ENCODE measurements at places on chromosomes 5 and 9.

DNA sequence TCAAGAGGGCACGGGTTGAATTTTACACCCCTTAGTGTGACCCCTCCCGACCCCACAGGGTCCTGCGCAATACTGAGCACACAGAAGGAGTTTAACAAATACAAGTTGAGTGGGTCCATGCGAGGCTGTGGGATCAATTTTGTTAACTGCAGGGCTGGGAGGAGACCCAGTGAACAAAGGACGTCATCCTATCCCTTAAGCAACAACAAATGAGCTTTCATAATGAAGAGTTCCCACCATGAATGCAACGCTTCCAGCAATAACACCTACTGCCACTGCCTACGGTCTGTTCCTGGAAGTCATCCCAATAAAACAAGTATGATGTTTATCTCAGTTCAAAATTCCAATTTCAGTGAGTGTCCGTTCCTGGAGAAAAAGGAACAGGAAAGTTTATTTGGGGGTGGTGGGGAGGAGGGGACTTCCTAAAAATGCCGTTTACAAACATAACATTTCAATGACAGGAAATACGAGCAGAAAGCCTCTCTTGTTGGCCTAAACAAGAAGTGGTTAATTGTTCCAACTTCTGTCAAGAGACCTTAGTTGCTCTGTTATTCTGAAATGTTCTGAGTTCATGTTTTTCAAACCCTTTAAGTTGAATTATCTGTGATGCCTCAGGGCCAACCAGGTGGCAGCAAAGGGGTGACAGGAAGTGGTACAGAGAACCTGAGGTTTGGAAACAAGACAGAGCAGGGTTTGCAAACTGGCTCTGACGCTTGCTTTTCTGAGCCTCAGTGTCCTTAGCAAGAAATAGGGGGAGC lies 65.8 kb upstream of the PLPP6 start:
- H3K36me3 ChIP-seq, result no peaks in the 10 kb centered on the region
- peak overlapping the region; percentile 81 for H3K27ac ChIP-seq
- no peaks in the 10 kb centered on the region for H3K4me1 ChIP-seq
- peak; percentile 79 for DNase-seq

DNA sequence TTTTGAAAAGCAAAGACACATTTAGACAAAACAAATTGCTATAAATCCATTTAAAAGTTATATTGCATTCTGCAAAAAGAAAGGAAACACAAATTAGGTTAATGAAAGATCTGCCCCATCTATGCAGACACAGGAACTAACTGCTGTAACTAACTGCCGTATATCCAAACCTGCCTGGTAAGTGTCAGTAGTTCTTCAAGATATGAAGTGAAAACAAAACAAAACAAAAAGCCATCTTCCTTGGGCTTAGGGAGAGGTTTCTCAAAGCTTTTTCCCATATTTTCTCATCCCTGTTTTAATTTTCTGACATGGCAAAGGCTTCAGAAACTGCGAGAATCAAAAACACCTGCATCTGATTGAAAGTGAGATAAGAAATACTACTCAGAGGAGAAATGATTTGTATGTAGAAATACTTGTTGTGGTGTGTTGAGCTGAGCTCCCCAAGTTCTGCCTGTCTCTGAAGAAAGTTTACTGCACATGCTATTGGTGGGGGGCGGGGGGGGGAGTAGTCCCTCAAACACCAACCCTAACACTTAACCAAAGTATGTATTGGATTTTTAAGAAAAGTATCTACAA lies 750.5 kb downstream of the PTPRD start:
- H3K4me1 ChIP-seq, result no peaks in the 10 kb centered on the region
- no peak overlapping the region for H3K27ac ChIP-seq
- no peak for DNase-seq
- H3K27me3 ChIP-seq, result no peaks in the 10 kb centered on the region
- H3K36me3 ChIP-seq, result no peaks in the 10 kb centered on the region

DNA sequence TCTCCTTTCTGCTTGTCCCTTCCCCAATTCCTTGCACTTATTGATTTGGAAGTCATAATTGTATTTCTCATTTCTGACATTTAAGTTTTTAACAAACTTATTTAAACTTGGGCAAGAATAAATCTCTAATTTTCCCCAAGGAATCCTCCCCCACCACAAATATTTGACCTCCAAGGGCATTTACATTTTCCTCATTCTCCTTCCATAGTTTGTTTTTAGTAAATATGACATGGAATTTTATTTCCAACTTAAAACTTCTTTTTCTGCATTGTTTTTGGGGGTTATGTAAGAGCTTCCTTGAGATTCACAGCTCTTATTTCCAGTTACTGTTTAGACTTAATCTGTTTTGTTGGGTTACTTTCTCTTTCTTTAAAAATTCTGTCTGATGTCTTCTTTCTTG lies 64.9 kb downstream of the ZNF618 start:
- no peaks in the 10 kb centered on the region for H3K4me1 ChIP-seq
- no peak overlapping the region for H3K4me3 ChIP-seq
- no peak overlapping the region for H3K27ac ChIP-seq
- no peaks in the 10 kb centered on the region for H3K36me3 ChIP-seq

DNA sequence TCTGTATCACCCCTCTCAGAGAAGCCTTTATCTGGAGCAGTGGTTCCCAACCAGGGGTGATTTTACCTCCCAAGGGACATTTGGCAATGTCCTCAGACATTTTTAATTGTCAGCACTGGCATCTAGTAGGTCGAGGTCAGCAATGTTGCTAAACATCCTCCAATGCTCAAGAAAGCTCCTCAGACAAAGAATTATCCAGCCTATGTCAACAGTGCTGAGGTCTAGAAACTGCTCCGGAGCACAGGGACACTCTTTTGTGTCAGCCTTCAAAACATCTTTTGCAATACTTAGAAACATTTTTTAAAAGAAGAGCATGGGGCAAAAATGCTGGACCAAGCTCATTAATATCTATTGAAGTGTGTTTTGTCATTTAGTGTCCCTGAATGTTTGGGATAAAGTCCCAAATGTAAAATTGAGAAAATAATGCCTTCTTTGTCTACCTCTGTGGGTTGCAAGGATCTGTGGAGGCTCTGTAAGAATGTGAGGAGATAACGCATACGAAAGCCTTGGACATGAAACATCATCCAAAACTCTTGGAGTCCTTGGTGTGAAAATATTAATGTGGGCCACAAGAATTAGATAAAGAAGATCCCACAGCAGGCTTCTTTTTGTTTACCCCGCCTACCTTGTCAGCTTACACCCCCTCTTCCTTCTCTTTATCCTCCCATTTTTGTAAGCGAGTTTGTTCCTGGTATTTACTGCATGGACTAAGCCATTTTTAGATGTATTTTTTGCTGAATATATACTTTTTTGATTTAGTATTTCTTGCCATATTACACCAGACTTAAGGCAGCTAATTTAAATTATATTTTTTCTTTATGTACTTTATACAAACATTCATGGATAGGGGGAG lies 193.5 kb downstream of the CD180 start:
- H3K4me1 ChIP-seq, result no peaks in the 10 kb centered on the region
- H3K36me3 ChIP-seq, result no peaks in the 10 kb centered on the region
- H3K27ac ChIP-seq, result peak overlapping the region; percentile 83
- H3K4me3 ChIP-seq, result peak overlapping the region; percentile 57

- H3K27me3 ChIP-seq, result no peaks in the 10 kb centered on the region
- H3K27ac ChIP-seq, result no peak overlapping the region
- H3K4me3 ChIP-seq, result no peak overlapping the region
- no peaks in the 10 kb centered on the region for H3K36me3 ChIP-seq
Observed at GRCh38 chr5:14917719-14918118, 46.1 kb upstream of the ANKH start.

DNA sequence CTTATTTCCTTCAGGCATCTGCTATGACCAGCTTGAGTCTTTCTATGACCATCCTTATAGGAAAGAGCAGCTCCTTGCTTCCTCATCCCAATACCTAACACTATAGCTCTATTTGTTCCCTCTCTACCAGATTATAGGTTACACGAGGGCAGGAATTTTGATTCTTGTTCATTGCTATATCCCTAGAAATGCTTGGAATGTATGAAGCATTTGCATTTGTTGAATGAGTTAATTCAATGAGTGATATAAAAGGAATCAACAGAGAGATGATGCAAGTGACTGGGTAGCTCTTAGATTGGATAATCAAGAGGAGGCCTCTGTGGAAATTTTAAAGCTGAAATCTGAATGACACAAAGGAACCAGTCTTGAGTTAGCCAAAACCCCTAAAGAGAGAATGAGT lies 13.9 kb downstream of the ZCCHC9 start:
- H3K27ac ChIP-seq, result no peak overlapping the region
- H3K27me3 ChIP-seq, result no peaks in the 10 kb centered on the region
- H3K36me3 ChIP-seq, result peaks cover 7% of the 10 kb centered on the region
- H3K4me1 ChIP-seq, result peaks cover 13% of the 10 kb centered on the region
- no peak for DNase-seq

GRCh38 chr5:141369994-141370848 lies at the start of gene PCDHGB3:
Gene PCDHGB3 (plus strand): TSS chr5:141370242. CDS start chr5:141370395, 153 bp downstream.
- peak within 1 kb of the TSS; percentile 30 for H3K4me3 ChIP-seq
- H3K27me3 ChIP-seq, result no peaks in the 10 kb centered on the region
- no peaks in the 10 kb centered on the region for H3K4me1 ChIP-seq
- DNase-seq, result no peak
- no peak within 1 kb of the TSS for H3K27ac ChIP-seq
- no peaks in the 10 kb centered on the region for H3K36me3 ChIP-seq

- no peaks in the 10 kb centered on the region for H3K4me1 ChIP-seq
- H3K27ac ChIP-seq, result no peak overlapping the region
- peaks cover 16% of the 10 kb centered on the region for H3K36me3 ChIP-seq
Observed at GRCh38 chr9:33273972-33274328, 9.1 kb downstream of the CHMP5 start.

- H3K4me1 ChIP-seq, result no peaks in the 10 kb centered on the region
- no peak overlapping the region for H3K4me3 ChIP-seq
- H3K27me3 ChIP-seq, result no peaks in the 10 kb centered on the region
- H3K27ac ChIP-seq, result no peak overlapping the region
- DNase-seq, result no peak
Observed at GRCh38 chr5:69105996-69106906, 12.4 kb downstream of the SLC30A5 start.

- H3K4me1 ChIP-seq, result no peaks in the 10 kb centered on the region
- no peak for DNase-seq
- H3K27me3 ChIP-seq, result no peaks in the 10 kb centered on the region
- no peaks in the 10 kb centered on the region for H3K36me3 ChIP-seq
- no peak overlapping the region for H3K4me3 ChIP-seq
Observed at GRCh38 chr9:86242071-86242470, 17.4 kb downstream of the C9orf153 start.

DNA sequence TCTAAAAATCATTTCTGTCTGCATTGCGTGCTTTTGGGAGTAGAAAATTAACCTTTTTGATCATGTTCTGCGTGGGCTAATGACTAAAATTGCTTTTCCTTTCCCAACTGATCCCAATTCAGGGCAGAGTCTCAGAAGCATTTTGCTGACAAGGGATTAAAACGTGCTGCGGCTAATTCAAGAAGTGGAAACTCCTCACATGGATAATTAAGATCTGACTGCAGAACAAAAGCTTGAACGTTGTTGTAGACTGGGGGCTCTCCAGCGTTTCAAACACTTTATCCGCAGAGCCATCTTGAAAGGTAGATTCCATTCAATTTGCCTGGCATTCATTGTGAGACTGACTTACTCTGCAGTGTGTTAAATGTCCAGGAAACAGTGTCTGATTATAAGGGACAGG lies 485.3 kb upstream of the DMAC1 start:
- no peak overlapping the region for H3K27ac ChIP-seq
- H3K27me3 ChIP-seq, result no peaks in the 10 kb centered on the region
- H3K36me3 ChIP-seq, result no peaks in the 10 kb centered on the region
- no peak for DNase-seq
- H3K4me3 ChIP-seq, result no peak overlapping the region
- H3K4me1 ChIP-seq, result no peaks in the 10 kb centered on the region

GRCh38 chr5:175418251-175418650 lies 25.7 kb downstream of the DRD1 start:
- no peak for DNase-seq
- H3K36me3 ChIP-seq, result no peaks in the 10 kb centered on the region
- no peak overlapping the region for H3K27ac ChIP-seq
- H3K4me1 ChIP-seq, result no peaks in the 10 kb centered on the region

DNA sequence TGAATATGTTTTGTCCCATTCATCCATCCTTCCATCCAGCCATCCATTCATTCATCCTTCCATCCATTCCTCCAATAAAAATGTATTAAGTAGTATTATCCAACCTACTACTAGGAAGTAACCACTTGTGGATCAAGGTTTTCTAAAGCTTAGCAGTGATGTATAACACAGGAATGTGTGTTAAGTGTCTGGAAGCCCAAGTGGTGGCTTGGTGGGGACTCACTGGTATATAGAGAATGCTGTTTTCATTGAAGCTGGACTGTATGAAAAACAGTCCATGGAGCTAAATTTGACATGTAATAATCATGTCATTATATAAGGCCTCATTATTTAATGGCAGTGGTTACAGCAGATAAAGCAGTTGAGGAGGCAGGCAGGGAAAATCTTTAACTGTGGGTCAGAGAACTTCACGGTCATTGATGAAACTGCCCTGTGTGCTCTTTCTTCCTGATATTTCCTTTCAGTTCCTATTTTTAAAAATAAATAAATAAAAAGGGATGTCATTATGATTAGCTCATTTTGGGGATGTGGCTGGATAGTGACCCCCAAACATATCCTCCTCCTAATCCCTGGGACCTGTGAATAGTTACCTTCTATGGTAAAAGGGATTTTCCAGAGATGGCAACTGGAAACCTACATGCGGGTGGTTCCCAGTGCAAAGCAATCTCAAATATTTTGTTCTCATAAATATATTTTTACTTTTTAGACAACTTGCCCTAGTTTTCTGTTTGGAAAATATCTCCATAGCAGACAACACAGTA lies 82.3 kb downstream of the DAPK1 start:
- H3K27me3 ChIP-seq, result no peaks in the 10 kb centered on the region
- H3K36me3 ChIP-seq, result no peaks in the 10 kb centered on the region
- DNase-seq, result no peak
- no peaks in the 10 kb centered on the region for H3K4me1 ChIP-seq
- H3K4me3 ChIP-seq, result no peak overlapping the region

DNA sequence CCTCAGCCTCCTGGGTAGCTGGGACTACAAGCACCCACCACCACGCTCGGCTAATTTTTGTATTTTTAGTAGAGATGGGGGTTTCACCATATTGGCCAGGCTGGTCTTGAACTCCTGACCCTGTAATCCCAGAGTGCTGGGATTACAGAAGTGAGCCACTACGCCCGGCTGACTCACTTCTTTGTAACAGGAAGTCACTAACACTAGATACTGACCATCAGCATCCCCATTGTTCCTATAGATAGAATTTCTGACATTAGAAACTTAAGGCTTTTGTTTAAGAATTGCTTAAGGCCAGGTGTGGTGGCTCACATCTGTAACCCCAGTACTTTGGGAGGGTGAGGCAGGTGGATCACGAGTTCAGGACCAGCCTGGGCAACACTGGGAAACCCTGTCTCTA lies 42.2 kb downstream of the LEAP2 start:
- peaks cover 19% of the 10 kb centered on the region for H3K36me3 ChIP-seq
- H3K27me3 ChIP-seq, result no peaks in the 10 kb centered on the region
- no peaks in the 10 kb centered on the region for H3K4me1 ChIP-seq
- no peak overlapping the region for H3K27ac ChIP-seq
- H3K4me3 ChIP-seq, result no peak overlapping the region

DNA sequence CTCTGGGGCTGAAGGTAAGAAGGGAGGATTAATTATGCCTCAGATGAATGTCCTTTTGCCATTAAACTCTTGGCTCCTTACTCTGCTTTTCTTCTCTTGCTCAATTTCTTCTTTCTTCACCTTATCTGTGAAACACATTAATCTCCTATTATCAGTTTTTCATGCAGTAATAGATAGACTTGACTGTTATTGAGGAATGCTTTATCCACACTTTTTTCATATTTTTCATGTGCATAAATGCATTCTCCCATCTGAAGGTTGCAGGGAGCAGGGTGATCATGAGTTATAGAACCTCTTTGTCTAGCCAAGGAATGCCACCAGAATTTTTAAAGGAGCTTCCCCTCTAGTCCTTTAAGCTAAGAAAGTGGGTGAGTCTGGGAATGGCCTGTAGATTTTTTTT lies 66.4 kb upstream of the CD180 start:
- no peak overlapping the region for H3K27ac ChIP-seq
- H3K36me3 ChIP-seq, result no peaks in the 10 kb centered on the region
- no peak for DNase-seq
- H3K4me1 ChIP-seq, result no peaks in the 10 kb centered on the region
- H3K4me3 ChIP-seq, result no peak overlapping the region
- H3K27me3 ChIP-seq, result no peaks in the 10 kb centered on the region

Measured in right lobe of liver (tissue), 6 donors.